ENCODE measurements at places on chromosomes 12 and 14. TPM values are rescaled to one million over a fixed set of nuclear protein-coding genes. Genes with fewer than 3 reads are reported as not detected.

TOMM20L gene
- not detected for total RNA-seq

SLC7A7 gene
- total RNA-seq = 28.5 TPM

LALBA gene
- not detected for total RNA-seq

RNASE3 gene
- not detected for total RNA-seq

HPD gene
- total RNA-seq = 0.39 TPM

SOAT2 gene
- total RNA-seq = not detected

SLC35F4 gene
- total RNA-seq = not detected

ACSS3 gene
- 1.2 TPM for total RNA-seq

CABP1 gene
- 0.33 TPM for total RNA-seq

KRT4 gene
- not detected for total RNA-seq

PTPRQ gene
- under 0.01 TPM for total RNA-seq

VIPAS39 gene
- total RNA-seq = 33.8 TPM

SLC6A15 gene
- total RNA-seq = 3.8 TPM

ZNF891 gene
- 0.76 TPM for total RNA-seq

RTN1 gene
- not detected for total RNA-seq

HSPB8 gene
- total RNA-seq = 46.3 TPM

GLS2 gene
- total RNA-seq = not detected

NOC4L gene
- total RNA-seq = 7.5 TPM

RAN gene
- total RNA-seq = 403 TPM

GRIP1 gene
- total RNA-seq = 4.7 TPM

DPF3 gene
- total RNA-seq = 0.11 TPM

DACT1 gene
- 41.2 TPM for total RNA-seq

NT5DC3 gene
- 5.5 TPM for total RNA-seq

CCDC175 gene
- total RNA-seq = not detected

BEGAIN gene
- 1.4 TPM for total RNA-seq

SPTB gene
- 0.98 TPM for total RNA-seq

AMHR2 gene
- not detected for total RNA-seq

PLBD1 gene
- total RNA-seq = 7.1 TPM

CAPS2 gene
- 1.6 TPM for total RNA-seq

KRT6B gene
- total RNA-seq = 2.9 TPM

SLC25A47 gene
- total RNA-seq = not detected

HOXC11 gene
- total RNA-seq = not detected

SSPN gene
- total RNA-seq = 2.4 TPM

DTX1 gene
- total RNA-seq = not detected

ANO4 gene
- total RNA-seq = 5.9 TPM

ART4 gene
- 86.0 TPM for total RNA-seq

KRT75 gene
- total RNA-seq = not detected

MYRFL gene
- total RNA-seq = 1.2 TPM

RGS6 gene
- total RNA-seq = not detected

All from placental epithelial cell (primary cell).